ENCODE measurements at places on chromosomes 5 and 9.

DNA sequence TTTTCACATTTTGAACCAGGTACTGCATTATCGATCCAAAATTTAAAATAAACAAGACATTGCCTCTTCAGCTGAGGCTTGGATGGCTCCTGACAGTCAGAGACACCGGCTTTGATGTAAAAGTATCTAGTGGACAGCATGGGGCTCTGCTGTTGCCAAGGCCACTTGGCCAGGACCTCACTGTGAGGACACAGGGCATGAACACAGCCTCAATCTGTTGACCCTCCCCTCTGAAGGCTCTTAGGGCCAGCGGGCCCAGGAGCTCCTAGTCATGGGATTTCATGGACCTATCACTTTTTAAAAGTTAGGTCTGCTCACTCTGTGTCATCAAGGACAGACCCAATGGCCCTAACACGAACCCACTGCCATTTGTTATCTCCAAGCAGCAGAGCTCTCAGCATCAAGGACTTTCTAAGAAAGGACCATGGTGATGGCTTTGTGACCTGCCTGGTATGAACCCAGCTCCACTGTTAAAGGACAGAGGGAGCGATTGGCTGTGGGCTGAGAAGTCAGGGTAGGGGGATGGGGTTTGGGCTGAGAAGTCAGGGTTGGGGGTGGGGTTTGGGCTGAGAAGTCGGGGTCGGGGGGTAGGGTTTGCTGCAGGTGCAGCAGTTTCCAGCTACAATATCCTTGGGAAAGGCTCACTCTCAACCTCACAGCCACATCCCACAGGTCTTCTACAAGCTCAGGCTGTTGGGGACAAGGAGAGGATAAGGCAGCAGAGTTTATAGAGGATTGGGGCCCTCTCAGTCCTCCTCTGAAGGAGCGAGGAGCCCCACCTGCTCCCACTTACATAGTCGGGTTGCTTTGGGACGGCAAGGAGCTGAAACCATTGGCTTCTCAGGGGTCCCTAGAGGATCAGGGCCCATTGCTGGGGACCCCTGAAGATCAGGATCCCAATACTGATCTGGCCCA is 146.8 kb downstream of the BARX1 start:
- DNase-seq: no peak

GRCh38 chr5:73641811-73642210 is 15.8 kb downstream of the ARHGEF28 start:
- no peak for DNase-seq

DNA sequence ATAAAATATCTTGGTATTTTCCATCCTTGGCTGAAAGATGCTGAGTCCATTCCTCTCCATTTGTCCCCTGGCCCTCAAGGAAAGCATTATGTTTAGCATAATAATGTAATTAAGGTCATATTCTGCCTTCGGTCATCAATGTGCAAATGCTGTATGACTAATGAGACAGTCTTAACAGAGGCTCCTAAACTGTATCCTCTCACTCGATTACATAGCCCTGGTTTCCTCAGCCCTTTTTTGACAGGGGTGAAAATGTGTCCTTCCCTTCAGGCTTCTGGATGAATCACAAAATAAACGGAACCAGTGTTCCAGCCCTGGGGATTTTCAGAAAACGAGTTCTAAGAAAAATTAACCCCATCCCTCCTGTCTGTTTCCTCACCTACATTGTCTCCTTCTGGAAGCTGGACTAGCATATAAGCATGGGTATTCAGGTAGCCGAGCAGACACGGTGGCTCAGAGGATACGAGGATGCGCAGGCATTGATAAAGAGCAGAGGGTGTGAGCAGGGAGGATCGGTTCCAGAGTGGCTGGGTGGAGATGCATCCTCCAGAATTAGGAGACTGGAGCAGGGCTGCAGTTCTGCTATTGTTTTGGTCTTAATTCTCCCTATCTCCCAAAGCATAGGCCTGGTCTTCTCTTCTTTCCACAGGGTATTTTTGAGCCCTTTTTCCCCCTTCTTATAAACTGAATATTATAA is 742.9 kb downstream of the TLR4 start:
- no peak for DNase-seq

GRCh38 chr5:150120617-150121447 is 34.5 kb upstream of the CSF1R start:
- DNase-seq: no peak

DNA sequence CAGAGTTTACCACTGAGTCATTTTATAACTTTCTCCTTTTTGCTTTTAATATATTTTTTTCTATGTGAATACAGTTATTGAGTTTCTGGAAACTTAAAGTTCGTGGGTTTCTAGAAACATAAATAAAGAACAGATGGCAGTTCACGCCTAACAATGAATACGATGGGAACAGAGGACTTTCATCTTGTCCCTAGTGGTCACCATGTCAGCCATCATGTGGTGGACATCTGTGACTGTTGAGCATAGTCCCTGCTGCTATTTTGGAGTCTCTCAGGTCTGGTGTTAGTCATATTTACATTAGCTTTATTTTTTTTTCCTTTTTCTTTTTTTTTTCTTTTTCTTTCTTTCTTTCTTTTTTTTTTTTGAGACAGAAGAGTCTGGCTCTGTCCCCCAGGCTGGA is 85.3 kb downstream of the XRCC4 start:
- DNase-seq: no peak

- DNase-seq: no peak
Observed at GRCh38 chr5:167699432-167699831, 592.0 kb upstream of the WWC1 start.

- DNase-seq: no peak
Observed at GRCh38 chr9:73151653-73152542, at the start of gene ANXA1. ANXA1 (plus strand) TSS chr9:73151865; CDS start chr9:73158536, 6,671 bp downstream.

- DNase-seq: no peak
Observed at GRCh38 chr5:132437604-132438266, 52.8 kb downstream of the IRF1 start.

DNA sequence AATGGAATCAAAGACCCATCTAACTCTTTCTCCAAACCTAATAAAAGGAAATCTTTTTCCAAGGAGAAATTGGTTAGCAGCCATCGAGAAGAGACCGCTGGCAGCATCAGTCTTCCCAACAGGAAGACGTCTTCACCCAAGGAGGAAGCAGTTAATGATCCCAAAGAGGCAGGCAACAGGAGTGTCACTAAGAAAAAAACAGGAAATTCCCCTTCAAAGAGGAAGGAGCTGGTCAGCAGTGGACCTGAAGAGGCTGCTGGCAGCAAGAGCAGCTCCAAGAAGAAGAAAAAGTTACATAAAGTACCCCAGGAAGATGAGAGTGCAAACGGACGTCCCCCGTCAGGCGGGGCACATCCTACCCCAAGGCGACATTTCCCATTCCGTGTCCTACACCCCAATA is 143.7 kb downstream of the ELAVL2 start:
- DNase-seq: no peak

GRCh38 chr9:121876658-121877271 is 216.3 kb downstream of the TTLL11 start:
- DNase-seq: no peak

GRCh38 chr5:16618138-16618897 is 1.5 kb upstream of the RETREG1 start:
- DNase-seq: no peak

- DNase-seq: no peak
Observed at GRCh38 chr5:56302027-56302426, 68.9 kb upstream of the ANKRD55 start.

GRCh38 chr9:97109194-97109811 is 70.4 kb upstream of the CTSV start:
- DNase-seq: no peak

DNA sequence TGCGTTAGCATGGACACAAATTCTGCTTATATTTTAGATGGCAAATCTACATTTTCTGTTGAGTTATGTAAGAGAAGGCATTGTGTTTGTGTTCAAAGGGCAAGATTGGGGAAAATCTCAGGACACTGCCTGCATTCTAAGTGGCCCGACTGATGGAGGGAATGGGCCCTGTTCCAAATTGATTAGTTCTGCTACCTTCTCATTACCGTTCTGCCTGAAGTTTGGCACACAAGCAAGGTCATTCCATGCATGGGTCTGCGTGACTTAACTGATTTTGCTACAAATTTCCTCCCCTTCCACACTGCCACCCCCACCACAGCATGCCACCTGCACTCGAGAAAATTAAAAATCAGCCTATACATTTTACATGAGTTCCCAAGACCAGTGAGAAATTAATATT is 409.9 kb downstream of the BRINP1 start:
- no peak for DNase-seq

DNA sequence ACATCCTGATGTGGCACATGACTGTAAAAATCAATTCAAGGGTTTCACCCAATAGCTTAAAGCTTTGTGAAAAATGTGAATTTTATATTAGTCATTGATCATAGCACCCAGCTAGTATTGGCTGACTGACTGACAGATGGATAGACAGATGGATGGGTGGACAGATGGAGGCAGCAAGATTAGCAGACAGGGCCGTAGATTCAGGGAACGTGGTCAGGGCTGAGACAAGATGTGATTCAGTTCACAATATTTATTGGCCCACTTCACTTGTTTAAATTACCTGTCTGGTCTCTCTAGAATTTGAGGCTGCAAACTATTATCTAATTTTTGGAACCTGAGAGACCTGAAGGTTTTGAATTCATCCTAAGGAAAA is 12.0 kb upstream of the PCSK5 start:
- DNase-seq: no peak

DNA sequence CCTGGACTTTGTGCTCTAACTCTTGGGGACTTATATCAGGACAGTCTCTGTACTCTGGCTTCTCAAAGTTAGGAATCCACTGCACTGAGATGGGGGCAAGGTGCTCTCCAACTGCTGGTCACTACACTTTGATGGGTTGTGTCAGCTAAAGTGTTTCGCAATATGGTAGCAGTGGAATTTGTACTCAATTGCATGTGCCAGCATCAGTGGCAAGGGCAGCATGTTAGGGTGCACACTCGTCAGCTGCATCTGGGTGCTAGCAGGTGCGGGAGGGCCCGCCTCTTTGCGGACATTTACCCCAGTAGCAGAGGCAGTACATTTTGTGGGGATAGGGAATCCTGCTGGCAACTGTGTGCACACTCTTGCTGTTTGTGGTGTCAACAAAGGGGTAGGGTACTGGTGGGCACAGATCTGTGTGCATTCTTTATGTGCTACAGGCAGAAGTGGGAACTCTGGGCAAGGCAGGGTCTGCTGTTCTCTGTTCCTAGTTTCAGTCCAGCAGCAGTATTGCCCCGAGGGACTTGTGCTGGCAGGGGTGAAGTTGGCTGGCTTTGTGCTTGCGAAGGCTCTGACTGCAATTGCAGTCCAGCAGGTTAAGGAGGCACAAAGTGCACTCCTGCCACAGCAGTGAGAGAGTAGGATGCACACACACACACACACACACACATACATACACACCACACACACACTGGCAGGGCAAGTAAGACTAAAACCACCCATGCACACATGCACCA is 924.8 kb upstream of the CDH9 start:
- no peak for DNase-seq

- DNase-seq: no peak
Observed at GRCh38 chr5:53515988-53516387, 35.6 kb downstream of the FST start.

GRCh38 chr5:154318691-154319090 is 127.1 kb upstream of the SAP30L start:
- DNase-seq: no peak

- DNase-seq: no peak
Observed at GRCh38 chr5:136025900-136026299, 2.9 kb upstream of the TGFBI start.

GRCh38 chr5:5474961-5475360 is 52.5 kb downstream of the ICE1 start:
- no peak for DNase-seq

- no peak for DNase-seq
Observed at GRCh38 chr9:129176701-129177442, 1.2 kb downstream of the IER5L start.
